ENCODE measurements at places on chromosomes 4 and X. TPM values are rescaled to one million over a fixed set of nuclear protein-coding genes. Genes with fewer than 3 reads are reported as not detected.
A peak's percentile ranks its signal among the peaks of the same experiment; 100 is the strongest.

- DNase-seq: no peak
- no peak overlapping the region for H3K27ac ChIP-seq
- no peaks in the 10 kb centered on the region for H3K36me3 ChIP-seq
Observed at GRCh38 chr4:185726931-185727330, 85.1 kb downstream of the SORBS2 start.

Gene EMD
- total RNA-seq: 110 TPM

Gene SMIM31
- total RNA-seq: not detected

Gene CT47B1
- not detected for total RNA-seq

Gene BEND4
- 1.4 TPM for total RNA-seq

- DNase-seq: no peak
- no peaks in the 10 kb centered on the region for H3K27me3 ChIP-seq
- H3K4me1 ChIP-seq: peaks cover 2% of the 10 kb centered on the region
- H3K4me3 ChIP-seq: no peak overlapping the region
- H3K27ac ChIP-seq: no peak overlapping the region
Observed at GRCh38 chr4:77930876-77931275, 68.2 kb downstream of the MRPL1 start.

DNA sequence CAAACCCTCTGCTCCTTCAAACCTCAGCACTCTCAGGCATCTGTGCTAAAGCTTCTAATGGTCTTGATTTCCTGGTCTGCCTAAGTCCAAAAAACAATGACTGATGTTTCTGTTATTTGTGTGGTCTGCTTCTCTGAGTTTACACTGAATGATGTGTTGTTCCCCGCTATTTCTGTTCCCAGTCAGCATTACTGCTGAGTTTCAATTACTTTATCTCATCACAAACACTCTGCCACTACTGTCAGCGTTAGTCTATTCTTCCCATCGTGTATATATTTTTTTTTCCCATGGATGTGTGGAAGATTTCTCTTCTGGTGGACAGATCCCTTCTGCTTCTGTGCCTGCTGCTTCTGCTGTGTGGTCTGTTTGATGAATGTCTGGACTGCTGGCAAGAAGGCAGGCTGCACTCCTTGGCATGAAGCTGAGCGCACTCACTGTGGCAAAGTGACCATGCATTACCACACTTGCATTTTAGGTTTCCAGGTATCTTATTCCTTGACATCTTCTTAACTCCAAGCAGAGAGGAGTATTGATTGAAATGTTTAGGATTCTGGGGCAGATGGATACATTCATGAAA, 106.9 kb upstream of the PAQR3 start:
- no peaks in the 10 kb centered on the region for H3K4me1 ChIP-seq
- no peak for DNase-seq
- H3K4me3 ChIP-seq: no peak overlapping the region
- no peak overlapping the region for H3K27ac ChIP-seq
- no peaks in the 10 kb centered on the region for H3K27me3 ChIP-seq

DNA sequence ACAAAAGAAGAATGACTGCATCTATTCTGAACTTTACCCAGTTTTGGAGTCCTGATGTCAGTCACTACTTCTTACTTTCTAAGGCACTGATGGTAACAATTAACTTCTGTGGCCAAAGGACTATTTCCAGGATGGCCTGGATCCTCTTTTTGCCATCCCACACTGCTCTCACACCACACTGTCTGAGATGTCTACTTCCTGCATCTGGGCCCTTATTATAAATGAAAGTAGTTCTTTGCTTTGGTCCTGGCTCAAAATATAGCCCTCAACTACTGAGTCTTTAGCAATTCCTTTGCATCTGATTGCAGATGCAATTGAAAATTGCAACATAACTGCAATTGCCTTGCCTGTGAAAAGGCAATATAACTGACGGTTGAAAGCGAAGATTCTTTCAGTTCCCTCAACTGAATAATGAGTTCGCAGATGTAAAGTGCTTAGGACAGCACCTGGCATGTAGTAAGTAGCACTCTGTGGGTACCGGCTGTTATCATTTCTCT, 44.2 kb downstream of the COQ2 start:
- peaks cover 27% of the 10 kb centered on the region for H3K36me3 ChIP-seq
- H3K27ac ChIP-seq: no peak overlapping the region
- peaks cover 42% of the 10 kb centered on the region for H3K4me1 ChIP-seq
- no peak overlapping the region for H3K4me3 ChIP-seq
- no peak for DNase-seq

DNA sequence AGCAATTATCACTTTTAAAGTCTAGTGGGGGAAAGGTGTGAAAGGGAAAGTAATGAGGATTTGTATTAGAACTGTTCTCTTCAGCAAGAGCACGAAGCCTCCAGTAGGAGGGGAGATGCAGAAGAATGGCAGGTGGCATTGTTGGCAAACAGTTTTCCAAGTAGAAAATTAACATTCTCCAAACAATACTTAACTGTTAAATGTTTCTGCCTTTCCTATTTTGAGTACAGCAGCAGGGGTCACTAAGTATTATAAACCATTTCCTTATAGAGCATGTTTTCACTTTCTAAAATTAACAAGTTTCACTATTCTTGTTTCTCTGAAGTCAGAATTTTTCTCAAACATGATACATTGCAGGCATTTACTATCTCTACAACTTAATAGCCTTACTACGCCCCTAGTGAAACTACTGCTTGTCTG, 58.7 kb downstream of the LEF1 start:
- no peaks in the 10 kb centered on the region for H3K27me3 ChIP-seq
- peaks cover 87% of the 10 kb centered on the region for H3K4me1 ChIP-seq
- peak overlapping the region; percentile 60 for H3K4me3 ChIP-seq
- H3K27ac ChIP-seq: peak overlapping the region; percentile 96

- peaks cover 4% of the 10 kb centered on the region for H3K27me3 ChIP-seq
- H3K4me3 ChIP-seq: no peak overlapping the region
- no peak overlapping the region for H3K27ac ChIP-seq
- DNase-seq: no peak
- H3K36me3 ChIP-seq: no peaks in the 10 kb centered on the region
- no peaks in the 10 kb centered on the region for H3K4me1 ChIP-seq
Observed at GRCh38 chrX:2549876-2550275, 49.1 kb upstream of the DHRSX start.

Gene SSX4
- total RNA-seq: not detected

DNA sequence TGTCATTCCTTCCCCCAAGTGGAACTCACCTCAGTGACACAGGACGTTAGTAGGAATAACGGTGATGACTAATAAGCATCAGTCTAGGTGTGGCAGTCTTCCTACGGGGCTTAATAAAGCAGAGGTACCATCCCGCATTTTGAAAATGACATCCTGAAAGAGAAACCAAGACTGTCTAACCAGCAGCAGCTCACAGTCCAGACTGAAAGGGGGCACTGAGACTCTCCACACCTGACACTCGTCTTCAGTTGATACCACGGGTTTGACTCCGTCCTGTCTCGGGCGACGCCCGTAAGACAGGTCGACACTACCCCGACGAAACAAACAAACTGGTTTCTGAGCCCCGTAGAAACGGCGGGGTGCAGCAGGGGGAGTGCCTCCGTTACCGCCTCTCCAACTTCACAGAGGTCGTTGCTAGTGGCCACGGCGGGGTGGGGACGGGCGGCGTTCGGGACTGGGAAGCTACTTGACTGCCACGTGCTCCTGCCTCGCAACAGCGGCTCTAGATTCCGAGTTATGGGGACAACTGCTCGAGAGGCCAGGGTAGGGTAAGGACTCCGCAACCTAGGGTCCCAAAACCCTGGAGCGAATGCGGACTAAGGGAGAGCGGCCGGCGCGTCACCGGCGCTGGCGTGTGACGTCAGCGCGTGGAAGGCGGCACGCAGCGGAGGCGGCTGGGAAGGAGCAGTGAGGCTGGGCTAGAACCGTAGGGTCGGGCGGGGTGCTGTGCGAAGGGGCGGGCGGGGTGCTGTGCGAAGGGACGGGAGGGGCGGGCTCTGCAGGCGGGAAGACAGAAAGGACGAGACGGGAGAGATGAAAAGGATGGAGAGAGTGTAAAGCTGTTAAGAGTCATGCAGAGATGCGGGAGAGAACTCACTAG, at the start of gene NEK1:
Gene NEK1, minus strand, starts transcription at position 593 of the 880 bp plus-strand sequence. CDS start 9,953 bp downstream, outside the sequence.
- H3K4me3 ChIP-seq: peak within 1 kb of the TSS; percentile 92
- peak; percentile 90 for DNase-seq
- no peaks in the 10 kb centered on the region for H3K27me3 ChIP-seq
- peaks cover 34% of the 10 kb centered on the region for H3K4me1 ChIP-seq
- peak within 1 kb of the TSS; percentile 98 for H3K27ac ChIP-seq
- H3K36me3 ChIP-seq: peaks cover 3% of the 10 kb centered on the region

Gene NAAA
- 36.5 TPM for total RNA-seq

Gene KCNE5
- total RNA-seq: 0.42 TPM

- no peak overlapping the region for H3K27ac ChIP-seq
- no peaks in the 10 kb centered on the region for H3K36me3 ChIP-seq
- H3K27me3 ChIP-seq: no peaks in the 10 kb centered on the region
- no peaks in the 10 kb centered on the region for H3K4me1 ChIP-seq
- no peak overlapping the region for H3K4me3 ChIP-seq
Observed at GRCh38 chr4:137961051-137961438, 281.1 kb downstream of the SLC7A11 start.

Measured in activated naive CD8-positive, alpha-beta T cell treated with anti-CD3 and anti-CD28 coated beads for 36 hours (primary cell).